ENCODE measurements at places on chromosomes 5 and 9.

DNA sequence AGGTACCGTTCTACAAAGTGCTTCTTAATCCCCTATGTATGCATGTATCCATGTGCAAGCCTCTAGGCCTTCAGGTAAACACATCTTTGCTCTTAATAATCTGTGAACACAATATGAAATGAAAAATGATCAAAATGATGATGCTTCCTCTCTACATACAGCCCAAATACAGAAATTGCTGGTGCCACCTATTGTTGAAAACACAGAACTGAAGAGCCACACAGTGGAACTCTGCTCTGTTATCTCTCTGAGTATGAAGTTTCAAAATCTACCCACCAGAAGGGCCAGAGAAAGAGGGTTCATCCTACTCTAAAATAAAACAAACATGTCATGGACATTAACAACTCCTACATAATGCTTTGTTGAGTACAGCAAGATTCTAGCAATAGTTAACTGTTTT lies 71.3 kb downstream of the GLIS3 start:
- no peak for DNase-seq

- no peak for DNase-seq
Measured at GRCh38 chr5:114055318-114056184, 306.3 kb upstream of the KCNN2 start.

DNA sequence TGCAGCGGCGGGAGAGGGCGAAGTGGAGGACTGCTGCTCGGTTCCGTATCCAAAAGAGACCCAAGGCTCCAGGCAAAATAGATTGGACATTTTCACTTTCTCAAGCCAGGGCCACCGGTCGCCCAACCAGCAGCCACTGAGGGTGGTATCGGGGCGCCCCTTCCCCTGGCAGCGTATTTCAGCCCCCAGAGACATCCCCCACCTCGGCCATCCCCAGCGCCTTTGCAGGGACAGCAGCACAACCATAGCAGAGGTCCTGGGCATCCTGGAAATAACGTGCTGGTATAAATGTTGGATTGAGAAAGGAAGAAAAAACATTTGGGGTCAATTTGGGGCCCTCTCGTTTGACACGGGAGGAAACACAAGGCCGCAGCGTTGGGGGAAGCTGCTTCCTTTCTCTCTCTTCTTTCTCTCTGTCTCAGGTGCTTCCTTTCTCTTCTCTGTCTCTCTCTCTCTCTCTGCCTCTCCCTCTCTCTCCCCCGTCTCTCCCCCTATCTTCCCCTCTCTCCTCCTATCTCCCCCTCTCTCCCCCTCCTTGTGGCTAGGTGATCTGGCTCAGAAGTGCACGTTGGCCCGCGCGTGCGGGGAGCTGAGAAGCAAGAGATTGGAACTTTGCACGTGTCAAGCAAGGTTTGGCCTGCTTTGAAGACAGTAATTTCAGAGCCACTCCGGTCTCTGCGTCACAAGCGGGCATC lies 624 bp upstream of the RETREG1 start:
- DNase-seq: peak; percentile 40

DNA sequence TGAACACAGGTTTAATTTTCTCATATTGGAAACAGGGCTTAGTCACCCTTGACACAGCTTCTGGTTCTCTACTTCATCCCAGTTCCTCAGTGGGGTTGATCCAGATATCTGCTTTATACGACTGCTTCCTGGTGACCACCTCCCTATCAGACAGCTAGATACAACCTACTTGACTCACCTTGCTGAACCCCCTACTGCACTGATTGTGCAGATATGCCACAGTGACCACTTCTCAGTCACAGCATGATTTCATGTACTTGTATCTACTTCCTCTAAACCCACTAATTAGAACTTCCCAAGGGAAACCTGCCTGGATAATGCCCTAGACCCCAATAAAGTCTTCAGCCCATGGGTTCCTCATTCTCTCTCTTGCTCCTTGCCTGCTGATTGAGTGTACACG lies 18.4 kb upstream of the RFK start:
- no peak for DNase-seq

- no peak for DNase-seq
Measured at GRCh38 chr5:91830361-91830953, 447.3 kb upstream of the ARRDC3 start.

- DNase-seq: no peak
Measured at GRCh38 chr5:96173366-96173765, 211.7 kb upstream of the ELL2 start.

DNA sequence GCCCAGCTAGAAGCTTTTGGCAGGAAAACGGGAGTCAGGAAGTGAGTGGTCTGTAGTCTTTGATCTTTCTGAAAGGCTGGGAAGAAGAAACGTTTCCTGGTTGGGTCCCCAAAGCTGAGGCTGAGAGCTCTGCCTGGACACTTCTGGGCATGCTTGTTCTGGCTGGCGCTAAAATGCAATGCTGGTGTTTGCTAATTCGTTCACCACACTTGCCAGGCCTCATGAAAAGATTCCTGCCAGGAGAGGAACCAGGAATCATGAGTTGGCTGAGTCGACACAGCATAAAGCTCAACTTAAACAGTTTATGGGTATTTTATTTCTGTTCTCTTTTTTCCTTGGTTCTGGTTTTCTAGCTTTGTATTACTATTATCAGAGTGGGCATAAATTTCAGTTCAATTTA lies 10.7 kb upstream of the PTGR1 start:
- no peak for DNase-seq

DNA sequence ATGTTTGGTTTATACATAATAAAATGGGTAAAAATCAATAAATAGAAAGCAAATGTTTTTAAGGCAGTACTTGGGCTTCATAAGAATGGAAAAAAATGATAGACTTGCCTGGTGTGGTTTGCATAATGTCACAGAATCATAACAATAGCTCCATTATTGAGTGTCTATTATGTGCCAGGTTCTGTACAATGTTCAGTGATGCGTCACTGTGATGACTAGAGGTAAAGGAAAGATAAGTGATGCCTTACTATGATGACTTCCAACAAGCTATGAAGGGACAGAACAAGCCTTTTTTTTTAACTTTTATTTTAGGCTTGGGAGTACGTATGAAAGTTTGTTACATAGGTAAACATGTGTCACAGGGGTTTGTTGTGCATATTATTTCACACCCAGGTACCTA lies 128.8 kb downstream of the TMC1 start:
- DNase-seq: no peak

DNA sequence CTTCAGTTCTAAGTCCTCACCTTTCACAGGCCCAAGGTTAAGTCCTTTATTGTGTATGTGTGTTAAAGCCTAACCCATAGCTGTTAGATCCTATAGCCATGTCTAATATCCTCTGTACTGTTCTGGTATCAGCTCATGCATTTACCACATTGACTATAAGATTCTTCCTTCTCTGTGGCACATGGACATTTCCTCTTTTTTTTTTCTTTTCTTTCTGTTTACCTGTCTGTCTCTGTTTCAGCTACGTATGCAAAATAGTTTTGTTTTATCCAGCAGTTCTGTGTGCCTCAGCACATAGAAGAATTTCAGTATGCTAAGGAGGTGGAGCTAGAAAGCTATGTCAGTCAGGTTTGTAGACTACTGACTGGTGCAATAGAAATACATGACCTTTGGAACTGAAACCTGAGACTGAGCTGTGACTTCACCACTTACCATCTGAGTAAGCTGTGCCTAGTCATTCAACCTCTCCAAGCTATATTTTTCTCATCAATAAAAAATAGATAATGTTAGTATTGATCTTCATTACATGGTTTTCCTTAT lies 155.6 kb upstream of the VLDLR start:
- no peak for DNase-seq

DNA sequence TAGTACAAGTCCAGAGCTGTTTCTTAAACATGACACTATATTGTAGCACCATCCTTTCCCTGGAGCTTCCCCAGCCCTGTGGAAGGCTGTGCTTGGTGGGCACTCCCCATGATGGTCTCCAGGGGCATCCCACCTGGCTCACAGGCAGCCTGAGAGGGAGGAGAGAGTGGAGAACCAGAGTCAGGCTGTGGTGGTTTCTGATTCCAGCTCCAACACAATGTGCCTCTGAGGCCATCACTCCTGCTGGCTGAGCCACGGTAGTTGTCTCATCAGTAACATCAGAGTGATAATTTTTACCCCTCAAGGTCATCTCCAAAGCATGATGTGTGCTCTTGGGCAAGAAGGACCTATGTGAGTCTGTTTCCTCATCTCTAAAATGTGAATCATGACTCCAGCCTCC lies 398.0 kb downstream of the CDK5RAP2 start:
- DNase-seq: no peak

GRCh38 chr5:6700074-6700684 lies 13.1 kb upstream of the TENT4A start:
- DNase-seq: no peak

DNA sequence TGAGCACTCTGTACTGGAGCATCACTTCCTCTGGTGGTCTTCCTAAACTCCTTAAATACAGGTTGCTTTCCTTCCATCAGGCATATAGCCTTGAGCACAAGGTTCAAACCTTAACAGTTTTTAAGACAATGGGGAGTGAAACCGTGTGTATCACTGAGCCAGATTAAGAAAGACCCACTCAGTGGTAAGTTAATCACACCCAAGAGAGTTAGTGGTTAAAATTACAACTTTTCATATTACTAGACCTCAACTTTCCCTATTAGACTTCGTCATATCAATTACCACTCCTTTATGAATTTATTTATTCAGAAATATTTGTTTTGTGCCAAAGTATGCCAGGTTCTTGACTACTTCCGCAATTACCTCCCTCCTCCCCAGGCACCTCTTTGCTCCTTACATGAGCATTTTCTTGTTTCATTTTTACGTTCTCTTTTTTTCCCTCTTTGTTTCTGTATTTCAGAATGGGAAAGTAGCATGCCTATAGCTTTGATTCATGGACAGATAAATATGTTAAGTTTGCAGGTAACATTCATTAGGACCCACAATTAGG lies 351.0 kb downstream of the KIAA0825 start:
- DNase-seq: no peak

- DNase-seq: no peak
Measured at GRCh38 chr5:37717613-37718431, 122.0 kb downstream of the GDNF start.

DNA sequence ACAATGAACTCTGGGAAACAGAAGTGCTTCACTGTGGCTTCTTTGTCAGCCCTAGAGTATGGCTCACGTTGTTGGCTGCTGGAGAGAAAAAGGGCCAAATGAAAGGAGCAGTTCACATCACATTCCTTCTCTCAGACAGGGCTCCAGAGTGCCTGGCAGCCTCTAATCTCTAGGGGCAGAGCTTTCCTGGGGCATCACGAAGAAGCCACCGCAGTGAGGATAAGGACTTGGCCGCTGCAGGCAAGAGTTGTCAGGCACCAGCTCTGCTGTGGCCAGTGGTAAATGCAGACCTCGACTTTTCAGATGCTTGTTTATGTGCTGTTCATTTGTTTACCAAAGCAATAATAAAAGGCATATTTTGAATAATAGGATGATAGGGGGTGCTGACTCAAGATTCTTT lies 227.2 kb downstream of the ICE1 start:
- DNase-seq: no peak

- DNase-seq: no peak
Measured at GRCh38 chr5:116441223-116441622, 133.4 kb downstream of the SEMA6A start.

DNA sequence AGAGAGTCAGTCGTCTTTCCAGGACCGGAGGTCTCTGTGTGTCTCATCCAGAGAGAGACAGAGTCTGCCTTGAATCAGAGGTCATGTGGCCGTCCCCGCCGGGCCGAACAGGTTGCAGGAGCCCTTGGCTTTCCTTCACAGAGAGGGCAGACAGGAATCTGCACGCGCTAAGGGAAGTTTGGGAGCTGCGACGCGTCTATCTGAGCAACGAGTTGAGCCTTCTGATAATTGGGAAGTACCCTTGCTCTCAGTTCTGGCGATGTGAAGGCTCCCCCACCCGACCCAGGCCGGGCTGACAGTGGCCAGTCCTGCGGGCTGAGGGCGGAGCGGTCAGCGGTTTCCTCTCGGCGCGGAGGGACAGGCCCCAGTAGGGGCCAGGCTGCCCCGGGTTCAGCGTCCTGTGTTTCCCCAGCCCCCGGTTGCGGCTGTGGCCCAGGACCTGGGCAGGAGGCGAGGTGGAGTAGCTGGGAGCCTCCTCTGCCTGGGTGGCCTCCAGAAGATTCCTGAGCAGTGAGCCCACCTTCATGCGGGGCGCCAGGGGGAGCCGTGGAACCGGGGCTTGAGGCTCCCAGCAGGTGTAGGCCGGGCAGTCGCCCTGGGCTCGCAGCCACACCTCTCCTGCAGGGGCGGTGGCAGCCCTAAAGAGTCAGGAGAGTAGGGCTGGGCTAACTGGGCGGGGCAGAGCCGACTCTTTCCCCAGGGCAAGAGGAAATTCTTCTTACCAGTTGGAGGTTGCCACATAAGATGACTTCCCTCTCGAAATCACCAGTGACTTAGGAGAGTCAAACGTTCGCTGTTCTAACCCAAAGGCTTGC lies 13.9 kb downstream of the NR2F1 start:
- no peak for DNase-seq

- DNase-seq: no peak
Measured at GRCh38 chr9:81737871-81738507, 48.6 kb upstream of the TLE1 start.
